ENCODE measurements at places on chromosomes 6 and 20. TPM values are rescaled to one million over a fixed set of nuclear protein-coding genes. Genes with fewer than 3 reads are reported as not detected.

Gene PIGT
- 134 TPM for total RNA-seq

Gene CEP85L
- 7.2 TPM for total RNA-seq

DNA sequence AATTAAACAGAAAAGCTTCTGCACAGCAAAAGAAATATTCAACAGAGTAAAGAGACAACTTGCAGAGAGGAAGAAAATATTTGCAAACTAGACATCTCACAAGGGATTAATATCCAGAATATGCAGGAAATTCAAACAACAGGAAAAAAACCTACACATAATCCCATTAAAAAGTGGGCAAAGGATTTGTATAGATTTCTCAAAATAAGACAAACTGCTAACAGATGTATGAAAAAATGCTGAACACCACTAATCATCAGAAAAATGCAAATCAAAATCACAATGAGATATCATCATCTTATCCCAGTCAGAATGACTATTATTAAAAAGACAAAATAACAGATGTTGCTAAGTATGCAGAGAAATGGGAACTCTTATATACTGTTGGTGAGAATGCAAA lies 129.6 kb downstream of the SYNDIG1 start:
- DNase-seq: no peak

DNA sequence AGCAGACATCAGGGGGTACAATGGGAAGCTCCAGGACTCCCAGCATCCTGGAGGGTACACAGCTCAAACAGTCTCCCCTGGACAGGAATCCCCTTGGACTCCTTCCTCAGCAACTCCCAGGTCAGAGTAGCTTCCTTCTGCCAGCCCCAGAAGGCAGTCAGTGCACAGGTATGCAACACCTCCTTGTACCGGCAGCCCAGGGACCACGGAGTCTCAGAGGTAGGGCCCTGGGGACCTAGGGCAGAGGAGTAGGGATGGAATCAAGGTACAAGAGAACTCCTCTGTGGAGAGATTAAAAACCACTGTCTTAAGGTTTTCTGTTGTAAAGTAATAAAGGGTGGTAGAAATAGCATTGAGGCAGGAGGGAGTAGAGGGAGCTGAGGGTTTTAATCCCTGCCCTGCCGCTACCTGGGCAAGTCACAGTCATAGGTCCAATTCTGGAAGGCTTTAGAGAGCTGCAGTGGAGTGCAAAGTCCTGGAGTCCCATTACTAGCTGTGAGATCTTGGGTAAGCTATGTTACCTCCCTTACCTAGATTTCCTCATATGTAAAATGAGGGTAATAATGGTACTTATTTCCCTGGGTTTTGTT lies 7.5 kb downstream of the TP53TG5 start:
- DNase-seq: no peak

Gene MCM9
- 8.0 TPM for total RNA-seq

Gene ZC2HC1B
- not detected for total RNA-seq

GRCh38 chr6:389622-390021 lies 1.9 kb upstream of the IRF4 start:
- DNase-seq: no peak

- no peak for DNase-seq
Observed at GRCh38 chr20:62805711-62806382, 1.2 kb downstream of the OGFR start.

DNA sequence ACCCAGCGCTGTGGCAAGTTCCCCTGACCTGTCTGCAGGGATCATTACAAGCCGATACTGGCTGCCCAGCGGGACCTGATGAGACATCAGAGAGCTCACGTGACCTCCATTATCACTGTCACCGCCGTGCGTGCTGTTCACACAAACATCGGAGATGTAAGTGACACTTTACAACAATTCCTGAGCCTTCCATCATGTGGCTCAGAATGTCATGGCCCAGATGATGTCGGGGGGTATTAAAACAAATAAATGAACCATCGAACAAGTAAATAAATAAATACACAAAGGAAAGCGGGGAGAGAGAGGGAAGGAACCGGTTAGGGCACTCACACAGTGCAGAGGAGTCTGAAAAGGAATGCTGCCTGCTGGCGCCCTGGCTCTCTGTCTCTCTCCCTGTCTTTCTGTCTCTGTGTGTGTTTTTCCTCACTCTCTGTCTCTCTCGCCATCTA lies 195.1 kb downstream of the BMP7 start:
- DNase-seq: no peak

DNA sequence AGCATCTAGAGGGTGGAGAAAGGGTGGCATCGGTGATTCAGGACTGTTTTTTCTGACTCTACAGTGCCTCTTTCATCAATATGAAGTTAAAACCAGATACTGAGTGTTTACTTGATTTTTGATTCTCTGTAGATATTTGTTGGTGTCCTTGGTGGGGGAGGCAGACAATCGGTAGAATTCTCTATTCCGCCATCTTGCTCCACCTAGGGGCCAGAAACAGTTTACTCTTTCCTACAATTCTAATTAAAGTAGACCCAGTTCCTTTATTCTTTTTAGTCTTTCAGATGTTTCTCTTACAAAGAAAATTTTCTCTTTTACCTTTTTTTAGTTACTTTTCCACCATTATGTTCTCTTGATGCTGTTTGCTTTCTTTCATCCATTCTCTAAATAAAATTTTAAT lies 162.1 kb upstream of the RAB32 start:
- no peak for DNase-seq

GRCh38 chr6:129507059-129507807 lies 202.7 kb downstream of the ARHGAP18 start:
- DNase-seq: no peak

Gene ZNF311
- total RNA-seq: 0.62 TPM

DNA sequence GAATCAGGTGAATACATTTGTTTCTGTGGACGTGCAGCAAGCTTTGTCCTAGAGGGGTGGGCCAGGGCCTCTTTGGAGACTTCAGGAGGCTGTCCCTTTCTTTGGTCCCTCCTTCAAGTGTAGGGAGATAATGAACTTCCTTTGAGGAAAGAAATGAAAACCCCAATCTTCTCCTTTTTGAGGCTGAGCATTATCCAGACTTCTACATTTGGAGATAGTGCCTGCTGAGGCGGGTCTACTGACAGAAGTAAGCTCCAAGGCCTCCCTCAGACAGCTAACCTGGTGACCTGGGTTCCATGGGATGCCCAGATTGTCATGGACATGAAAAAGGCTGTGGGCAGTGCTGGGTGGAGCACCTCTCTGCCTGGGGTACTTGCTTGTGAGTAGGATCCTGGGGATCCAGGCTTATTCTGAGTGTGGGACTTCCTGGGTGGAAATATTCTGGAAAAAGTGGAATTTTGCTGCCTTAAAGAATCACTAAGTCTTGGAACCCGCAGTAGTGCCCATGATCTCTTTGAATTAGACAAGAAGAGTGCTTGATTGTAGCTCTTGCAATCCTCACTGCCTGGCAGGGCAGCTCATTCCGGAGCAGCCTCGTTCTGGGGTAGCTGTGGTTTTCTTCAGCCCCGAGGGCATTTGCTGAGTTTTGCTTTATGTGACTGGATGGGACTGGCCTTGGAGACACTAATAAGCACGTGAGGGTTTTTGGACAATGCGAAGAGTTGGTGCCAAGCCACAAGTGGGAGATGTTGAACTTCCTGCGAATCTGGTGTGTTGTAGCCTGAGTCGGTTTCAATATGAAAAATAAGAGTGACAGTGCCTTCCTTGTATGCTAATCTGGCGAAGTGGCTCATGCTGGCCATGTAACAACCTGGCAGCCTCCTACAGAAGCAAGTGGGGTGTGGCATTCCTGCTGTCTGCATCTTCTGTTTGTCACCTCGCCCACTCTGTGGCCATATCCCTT lies 28.1 kb downstream of the SNRNP48 start:
- DNase-seq: no peak

DNA sequence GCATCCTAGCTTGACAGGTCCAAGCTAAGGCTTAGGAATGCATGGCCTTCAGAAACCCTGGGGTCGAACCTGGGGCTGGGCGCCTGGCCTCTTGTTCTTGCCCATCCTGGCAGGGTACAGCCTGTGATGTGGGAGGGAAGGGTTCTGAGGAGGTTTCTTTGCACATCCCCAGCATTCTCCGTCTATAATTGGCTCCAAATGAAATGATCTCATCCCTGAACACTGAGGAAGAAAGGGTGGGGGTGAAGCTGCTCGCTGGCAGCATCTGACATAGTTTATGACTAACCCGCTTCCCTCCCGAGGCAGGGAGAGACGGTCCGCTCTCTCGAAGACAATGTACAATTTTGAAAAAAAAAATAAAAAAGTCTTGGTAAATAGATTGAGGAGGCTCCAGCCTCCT lies 67.1 kb upstream of the ZNFX1 start:
- peak; percentile 84 for DNase-seq

DNA sequence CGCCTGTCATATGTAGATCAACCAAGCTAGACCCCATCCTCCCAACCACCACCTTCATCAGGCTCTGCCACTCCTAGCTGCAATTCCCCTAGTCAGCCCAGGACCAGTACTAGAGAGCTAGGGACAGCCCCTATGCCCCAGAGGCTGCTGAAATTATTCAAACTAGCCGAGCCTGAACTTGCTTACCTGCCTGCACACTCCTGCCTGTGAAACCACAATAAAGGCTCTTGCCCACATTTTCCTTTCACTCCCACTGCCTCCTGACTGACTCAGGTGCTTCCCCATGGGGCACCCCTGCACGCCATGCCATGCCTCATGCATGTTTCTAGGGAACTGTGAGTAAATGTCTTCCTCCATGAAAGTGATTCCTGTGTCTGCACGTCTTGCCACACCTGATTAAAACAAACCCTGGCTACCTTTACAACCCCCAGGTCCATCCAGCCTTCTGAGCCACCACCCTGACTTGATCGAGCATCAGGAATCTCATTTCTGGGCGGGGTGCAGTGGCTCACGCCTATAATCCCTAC lies 66.5 kb upstream of the IER3 start:
- DNase-seq: no peak

DNA sequence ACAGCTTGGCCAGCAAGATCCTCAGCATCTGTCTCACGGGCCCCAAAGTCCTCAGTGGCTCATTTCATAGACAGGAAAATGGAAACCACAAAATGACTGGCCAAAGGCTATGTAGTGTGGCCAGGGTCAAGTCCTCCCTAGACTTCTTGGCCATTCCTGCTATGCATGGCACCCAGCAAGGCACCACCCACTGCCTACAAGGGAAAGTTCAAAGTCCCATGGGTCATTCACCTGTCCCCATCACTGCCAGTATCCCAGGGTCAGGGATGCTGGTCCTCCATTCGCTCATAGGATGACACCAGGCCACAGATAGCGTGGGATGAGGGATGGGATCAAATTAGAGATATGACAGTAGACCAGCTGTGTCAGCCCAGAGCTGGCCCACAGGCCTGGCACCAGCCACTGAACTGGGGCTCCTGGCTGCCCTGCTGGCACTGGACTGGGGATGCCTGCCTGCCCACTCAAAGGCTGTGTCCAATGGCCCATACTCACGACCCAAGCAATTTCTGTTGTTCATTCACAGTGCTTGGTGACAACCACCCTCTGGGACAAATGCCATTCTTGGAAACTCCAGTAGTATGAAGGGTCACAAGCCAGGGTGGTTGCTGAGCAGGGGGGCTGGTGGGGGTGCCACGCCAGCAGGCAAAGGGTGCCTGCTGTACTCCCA lies 11.6 kb downstream of the ADISSP start:
- peak; percentile 27 for DNase-seq

DNA sequence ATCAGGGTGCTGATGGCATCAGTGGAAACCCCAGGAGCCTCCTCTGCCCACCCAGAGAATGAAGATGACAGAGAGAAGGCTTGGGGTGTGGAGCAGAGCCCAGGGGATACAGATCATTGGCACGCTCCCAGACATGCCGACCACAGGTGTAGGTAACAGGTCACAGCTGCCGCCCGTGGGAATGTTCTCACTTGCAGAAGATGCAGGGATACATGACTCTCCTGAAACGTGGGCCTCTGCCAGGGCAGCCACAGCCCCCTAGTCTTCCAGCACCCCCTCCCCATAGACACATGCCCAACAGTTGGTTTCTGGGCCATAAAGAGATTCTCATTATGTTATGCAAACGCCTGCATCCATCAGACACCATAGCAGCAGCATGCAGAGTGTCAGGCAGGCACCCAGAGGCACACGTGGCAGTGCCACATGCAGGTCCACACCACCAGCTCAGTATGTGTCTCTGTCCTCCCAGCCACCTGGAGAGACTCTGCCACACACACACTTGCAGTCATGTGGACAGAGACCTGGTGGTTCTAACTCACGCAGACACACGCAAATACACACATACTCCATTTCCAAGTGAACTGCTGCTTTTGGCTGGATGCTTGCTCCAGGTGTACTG lies 45.5 kb downstream of the LRFN2 start:
- no peak for DNase-seq

Gene TSBP1
- not detected for total RNA-seq

Gene RAB44
- total RNA-seq: not detected

Gene GSTA2
- total RNA-seq: not detected

GRCh38 chr6:41002168-41002567 lies 36.9 kb downstream of the UNC5CL start:
- no peak for DNase-seq

DNA sequence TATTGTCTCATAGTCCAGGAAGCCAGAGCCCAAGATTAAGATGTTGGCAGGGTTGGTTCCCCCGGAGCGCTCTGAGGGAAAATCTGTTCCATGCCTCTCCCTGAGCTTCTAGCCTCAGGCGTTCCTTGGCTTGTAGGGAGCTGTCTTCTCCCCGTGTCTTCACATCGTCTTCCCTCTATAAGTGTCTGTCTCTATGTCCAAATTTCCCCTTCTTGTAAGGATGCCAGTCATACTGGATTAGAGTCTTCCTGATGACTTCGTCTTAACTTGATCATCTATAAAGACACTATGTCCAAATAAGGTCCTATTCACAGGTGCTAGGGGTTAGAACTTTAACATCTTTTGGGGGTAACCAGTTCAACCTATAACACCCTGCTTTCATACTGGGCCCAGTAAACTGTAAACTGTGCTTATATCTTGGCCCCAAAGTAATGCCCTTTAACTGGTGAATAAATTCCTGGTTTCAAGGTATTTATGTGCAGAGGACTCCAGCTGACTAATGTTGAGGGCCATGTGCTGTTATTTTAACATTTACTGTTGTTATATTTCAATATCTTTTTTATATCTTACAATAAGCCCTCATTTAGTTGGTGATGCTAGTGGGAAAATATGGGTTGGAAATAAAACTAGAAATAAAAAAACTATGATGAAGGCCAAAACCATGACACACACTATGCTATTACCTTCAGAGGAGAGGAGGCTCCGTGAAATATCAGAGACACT lies 101.7 kb upstream of the IYD start:
- DNase-seq: no peak

DNA sequence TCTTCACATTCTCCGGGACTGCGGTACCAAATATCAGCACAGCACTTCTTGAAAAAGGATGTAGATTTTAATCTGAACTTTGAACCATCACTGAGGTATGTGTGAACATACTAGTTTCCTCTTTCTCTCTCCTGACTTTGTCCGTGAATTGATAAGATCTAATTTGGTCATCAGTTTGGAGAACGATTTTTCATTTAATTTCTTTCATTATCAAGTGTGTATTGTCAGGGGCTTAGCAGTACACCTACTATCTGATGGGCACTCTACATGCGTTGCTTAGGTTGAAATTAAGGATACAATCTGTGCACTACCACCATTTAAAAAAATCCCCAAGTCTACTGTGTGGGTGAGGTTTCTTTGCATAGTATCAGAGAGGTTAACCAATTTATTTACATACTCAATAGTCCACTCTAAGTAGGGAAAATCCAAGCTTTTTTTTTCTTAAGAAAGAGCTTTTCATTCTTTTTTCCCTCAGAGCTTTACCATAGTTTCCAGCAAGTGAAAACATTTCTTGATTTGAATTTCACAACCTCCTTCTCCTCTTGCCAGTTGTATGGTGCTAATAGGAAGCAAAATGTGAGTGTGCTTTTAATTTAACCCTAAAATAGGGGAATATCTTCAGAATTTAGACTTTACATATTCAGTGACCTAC lies 105.4 kb upstream of the ESR1 start:
- DNase-seq: no peak

Gene DEFB124
- not detected for total RNA-seq
